NCI-H460 (cell line): ENCODE measurements at places on chromosomes 2 and 18. TPM values are rescaled to one million over a fixed set of nuclear protein-coding genes. Genes with fewer than 3 reads are reported as not detected.
A peak's percentile ranks its signal among the peaks of the same experiment; 100 is the strongest.

SFT2D3 gene
- 7.4 and 8.4 TPM in 2 replicates for total RNA-seq

DNA sequence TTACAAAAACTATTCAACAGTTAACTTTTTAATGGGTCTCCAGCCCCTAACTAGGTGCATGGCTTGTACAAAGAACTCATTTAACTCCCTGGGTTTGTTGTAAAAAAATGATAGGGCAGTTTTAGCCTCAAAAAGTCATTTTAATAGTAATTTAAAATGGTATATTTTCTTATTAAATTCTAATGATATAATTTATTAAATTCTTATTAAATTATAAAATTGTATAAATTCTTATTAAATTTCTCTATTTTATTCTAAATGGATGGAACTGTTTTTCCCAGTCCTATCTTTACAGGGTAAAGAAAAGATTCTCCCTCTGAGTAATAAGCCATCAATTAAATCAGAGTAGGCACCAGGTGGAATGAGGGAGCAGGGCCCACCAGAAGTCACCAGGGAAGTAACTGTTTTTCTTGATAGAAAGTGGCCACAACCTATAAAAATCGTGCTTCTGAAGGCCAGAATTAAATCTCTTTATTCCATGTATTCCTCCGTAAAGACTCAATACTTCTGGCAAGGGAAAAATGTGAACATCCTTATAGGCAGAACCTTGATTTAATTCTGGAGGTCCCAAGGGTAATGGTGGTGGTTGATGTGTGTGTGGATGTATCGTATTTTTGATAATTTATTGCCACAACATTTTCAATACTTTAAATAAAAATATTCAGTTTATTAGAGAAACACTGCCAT lies 814 bp downstream of the FKBP7 start:
- no peak for DNase-seq

DNA sequence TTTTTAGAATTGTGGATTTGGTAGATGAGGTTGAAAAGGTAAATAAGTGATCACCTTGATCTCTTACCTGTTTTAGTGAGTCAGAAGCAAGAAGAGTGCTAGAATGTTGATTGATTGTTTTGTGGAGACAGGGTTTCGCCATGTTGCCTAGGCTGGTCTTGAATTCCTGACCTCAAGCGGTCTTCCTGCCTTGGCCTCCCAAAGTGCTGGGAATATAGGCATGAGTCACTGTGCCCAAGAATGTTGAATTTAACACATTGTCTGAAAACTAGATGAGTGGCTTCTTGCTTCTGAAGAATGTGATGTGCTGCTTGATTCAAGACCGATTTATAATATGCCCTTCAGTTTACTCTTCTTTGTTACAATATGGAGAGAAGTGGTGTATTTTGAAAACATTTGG lies 121.3 kb downstream of the FMNL2 start:
- no peak for DNase-seq

DNA sequence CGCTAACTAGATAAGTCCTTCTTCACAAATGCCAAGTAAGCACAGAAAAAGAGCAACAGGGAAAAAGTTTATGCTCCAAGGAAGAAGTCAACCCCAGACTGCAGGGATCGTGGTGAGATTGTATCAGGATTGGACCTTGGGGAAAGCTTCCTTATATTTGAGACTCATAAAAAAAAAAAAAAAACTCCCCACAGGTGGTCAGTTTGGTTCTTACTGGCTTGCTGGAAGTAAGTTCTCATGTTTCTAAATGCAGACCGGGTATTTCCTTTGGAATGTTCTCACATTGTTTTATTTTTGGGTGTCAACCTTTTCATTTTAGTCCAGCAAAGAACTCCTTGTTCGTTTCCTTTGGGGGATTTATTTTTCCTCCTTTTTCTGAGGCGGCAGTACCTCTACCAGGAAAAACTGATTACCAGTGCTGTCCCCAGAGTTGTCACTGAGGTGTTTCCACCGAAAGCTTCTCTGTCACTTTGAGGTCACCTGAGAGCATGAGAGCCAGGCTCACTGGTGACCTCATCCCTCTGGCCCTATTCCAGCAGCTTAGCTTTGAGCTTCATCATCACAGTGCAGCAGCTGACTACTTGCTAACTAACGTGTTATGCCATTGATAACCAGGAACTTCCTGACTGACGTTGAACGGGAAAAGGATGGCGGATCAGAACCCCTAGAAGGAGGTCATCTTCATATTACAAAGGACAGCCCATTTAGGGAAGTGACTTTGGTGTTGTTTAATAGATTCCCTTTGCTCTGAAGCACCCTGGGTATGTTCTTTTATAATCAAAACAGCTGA lies 16.8 kb upstream of the ATP8B1 start:
- peak; percentile 43 for DNase-seq

DNA sequence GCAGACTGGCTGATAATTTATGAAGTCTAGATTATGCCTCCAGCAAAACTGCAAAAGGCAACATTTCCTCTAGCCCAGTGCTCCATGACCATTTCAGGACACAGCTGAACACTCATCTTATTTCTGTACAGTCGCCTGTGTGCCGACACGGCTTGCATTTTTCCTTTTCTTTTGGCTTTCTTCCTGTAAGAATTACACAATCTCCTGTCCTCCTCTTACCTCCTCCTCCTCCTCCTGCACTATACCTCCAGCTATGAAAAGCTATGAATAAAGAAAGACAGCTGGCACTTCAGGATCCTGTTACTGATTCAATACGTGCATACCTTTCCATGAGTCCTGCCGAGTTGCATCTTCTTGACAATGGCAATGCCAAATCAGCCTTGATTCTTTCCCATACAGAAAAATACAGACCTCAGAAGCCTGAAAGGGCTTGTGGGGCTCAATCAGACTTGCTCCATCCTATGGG lies 32.2 kb upstream of the TRIB2 start:
- DNase-seq: no peak

- DNase-seq: no peak
Measured at GRCh38 chr2:118121986-118122524, 33.8 kb downstream of the INSIG2 start.

GRCh38 chr2:29293830-29294438 lies 178.7 kb downstream of the CLIP4 start:
- peak; percentile 23 for DNase-seq

SPAST gene
- total RNA-seq: 39.1 and 40.5 TPM in 2 replicates

- DNase-seq: no peak
Measured at GRCh38 chr18:76610933-76611749, 116.1 kb upstream of the ZNF516 start.

- DNase-seq: no peak
Measured at GRCh38 chr2:11774600-11774999, 28.2 kb downstream of the LPIN1 start.

- no peak for DNase-seq
Measured at GRCh38 chr2:143574069-143574468, 444.9 kb downstream of the ARHGAP15 start.

DNA sequence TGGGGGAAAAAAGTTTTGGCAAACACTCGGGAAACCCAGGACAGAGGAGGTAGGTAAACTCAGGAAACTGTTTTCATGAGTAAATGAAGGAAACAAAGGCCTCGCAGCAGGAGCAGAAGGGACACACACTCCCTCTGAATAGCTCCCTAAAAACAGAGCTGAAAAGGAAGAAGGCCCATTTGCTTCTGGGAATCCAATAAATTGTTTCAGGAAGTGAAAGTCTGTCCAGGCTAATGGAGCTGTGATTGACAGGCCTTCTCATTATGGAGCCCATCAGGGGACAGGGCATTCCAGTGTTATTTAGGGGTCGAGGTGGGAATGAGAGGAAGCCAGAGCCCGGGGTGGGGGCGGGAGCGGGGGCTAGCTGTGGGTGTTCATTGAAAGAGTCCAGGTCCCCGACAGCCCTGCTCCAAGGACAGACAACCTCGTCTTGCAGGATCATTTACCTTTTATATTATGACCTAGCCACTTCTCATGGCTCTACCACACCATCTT lies 81.2 kb downstream of the GBX2 start:
- no peak for DNase-seq
